Lung microvascular endothelial cell (primary cell): ENCODE measurements at places on chromosomes 7 and 10. TPM values are rescaled to one million over a fixed set of nuclear protein-coding genes. Genes with fewer than 3 reads are reported as not detected.

ENKUR gene
- total RNA-seq: 0.20 and 0.44 TPM in 2 replicates

FAM25G gene
- not detected in 2 replicates for total RNA-seq

TRIM73 gene
- total RNA-seq: 0.44 and 1.2 TPM in 2 replicates

LBX1 gene
- total RNA-seq: not detected in 2 replicates

TMEM236 gene
- 0.65 and 0.79 TPM in 2 replicates for total RNA-seq
